ENCODE measurements at places on chromosomes 4 and X. TPM values are rescaled to one million over a fixed set of nuclear protein-coding genes. Genes with fewer than 3 reads are reported as not detected.

DNA sequence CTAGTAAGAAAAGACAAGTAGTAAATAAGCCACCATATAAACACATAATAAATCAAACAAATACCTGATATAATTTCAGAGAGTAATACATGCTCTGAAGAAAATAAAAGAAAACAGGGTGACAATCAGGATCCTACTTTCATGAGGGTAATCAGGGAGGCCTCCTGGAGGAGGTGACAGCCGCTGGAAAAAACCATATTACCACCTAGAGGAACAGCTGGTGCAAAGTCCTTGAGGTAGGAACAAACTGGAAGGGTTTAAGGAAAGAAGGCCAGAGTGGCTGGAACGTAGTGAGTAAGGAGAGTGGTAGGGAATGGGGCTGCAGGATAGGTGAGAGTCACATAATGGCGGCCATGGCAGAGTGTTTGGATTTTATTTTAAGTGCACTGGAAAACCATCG is 19.1 kb upstream of the PLAC1 start:
- DNase-seq = no peak

DNA sequence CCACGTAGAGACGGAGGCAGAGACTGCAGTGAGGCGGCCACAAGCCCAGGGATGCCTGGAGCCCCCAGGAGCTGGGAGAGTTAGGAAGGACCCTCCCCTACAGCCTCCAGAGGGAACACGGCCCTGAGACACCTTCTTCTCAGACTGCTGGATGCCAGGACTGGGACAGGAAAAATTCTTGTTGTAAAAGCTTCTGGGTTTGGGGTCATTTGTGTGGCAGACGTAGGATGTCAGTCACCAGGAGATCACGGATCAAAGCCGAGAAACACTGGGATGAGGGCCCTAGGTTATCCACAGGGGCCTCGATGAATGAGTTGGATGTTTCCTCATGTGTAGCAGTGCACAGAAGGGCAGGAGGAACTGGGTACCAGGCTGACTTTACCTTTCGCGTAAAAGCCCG is 163.7 kb downstream of the SHOX start:
- DNase-seq = no peak

GRCh38 chrX:72028701-72029470 is 102.8 kb downstream of the RTL5 start:
- DNase-seq = no peak

DNA sequence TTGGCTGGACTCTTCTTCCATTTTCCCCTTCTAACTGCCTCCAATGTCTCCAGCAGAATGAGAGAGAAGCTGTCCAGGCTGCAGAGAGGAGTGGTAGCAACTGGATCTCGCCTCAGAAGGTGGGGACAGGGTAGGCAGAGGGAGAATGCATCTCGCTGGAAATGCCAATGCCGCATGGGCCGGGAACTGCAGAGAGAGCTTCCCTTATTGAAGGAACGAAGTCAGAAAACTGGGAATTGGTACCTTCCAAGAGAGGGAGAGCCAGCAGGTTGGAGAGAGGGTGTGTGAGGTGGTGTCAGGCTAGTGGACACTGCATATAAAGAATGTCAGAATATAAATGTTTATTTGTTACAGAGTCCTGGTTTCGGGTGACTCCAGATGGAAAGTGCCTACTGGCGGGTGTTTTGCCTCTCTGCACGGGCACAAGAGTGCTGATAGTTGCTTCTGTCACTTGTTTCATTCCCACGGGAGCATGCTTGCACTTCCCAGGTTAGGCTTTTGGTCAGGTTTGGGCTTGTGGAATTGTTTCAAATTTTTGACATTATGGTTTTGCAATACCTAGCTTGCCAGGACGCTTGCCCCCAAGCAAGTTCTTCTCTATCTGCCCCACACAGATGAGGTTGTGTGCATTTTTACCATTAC is 156.8 kb upstream of the STS start:
- no peak for DNase-seq

DNA sequence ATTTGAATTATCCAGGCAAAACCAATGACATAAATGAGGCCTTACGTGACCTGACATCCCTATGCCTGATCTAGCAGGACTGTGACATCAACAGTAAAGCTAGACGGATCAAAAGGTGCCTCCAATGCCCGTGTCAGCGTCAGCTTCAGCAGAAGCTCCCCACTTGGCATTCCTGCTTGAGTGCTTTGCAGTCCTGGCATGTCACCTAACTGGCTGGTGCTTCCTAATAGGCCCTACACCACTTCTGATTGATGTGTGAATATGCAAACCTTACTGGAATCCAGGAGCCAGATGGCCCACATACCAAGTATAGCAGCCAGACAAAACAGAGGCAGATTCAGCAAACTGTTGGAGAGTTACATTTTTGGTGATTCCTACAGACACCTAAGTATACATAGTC is 224.2 kb downstream of the DMD start:
- no peak for DNase-seq

- DNase-seq = no peak
These were observed 163.5 kb upstream of the TLL1 start for GRCh38 chr4:165709516-165709915.

DNA sequence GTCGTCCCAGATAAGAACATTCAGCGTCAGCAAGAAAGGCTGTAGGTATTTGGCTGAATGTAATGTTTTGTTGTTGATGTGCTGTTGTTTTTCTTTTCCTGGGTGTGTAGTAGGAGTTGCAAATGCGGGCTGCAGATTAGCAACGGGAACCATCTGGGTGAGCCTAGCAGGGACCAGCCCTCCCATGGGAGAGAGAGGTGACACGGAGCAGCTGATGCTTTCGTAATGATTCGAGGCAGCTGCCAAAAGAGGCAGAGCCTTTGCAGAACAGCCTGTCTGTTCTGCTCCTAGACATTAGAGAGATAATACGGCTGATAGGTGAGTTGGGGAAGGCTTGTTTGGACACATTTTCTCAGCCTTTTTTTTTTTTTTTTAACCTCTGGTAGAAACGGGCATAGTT is 25.3 kb downstream of the ARSF start:
- no peak for DNase-seq

- DNase-seq = no peak
These were observed 23.0 kb upstream of the PDS5A start for GRCh38 chr4:40000711-40001110.

DNA sequence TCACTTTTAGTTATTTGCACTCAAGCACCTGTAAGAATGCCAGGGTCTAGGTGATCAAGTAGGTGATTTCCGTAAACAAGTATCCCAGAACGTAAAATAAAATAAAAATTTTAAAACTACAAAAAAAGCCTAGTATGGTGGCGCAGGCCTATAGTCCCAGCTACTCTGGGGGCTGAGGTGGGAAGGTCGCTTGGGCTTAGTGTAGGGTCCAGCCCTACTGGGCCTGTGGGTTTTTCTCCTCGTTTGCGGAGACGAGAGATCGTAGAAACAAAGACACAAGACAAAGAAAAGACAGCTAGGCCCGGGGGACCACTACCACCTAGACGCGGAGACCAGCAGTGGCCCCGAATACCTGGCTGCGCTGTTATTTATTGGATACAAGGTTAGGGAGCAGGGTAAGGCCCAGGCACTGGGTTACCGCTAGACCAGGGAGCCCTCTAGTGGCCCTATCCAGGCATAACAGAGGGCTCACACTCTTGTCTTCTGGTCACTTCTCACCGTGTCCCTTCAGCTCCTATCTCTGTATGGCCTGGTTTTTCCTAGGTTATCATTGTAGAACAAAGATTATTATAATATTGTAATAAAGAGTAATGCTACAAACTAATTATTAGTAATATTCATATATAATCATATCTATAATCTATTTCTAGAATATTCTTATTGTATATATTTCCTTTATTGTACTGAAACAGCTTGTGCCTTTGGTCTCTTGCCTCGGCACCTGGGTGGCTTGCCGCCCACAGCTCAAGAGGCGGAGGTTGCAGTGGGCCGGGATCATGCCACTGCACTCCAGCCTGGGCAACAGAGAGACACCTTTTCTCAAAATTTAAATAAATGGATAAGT is 38.4 kb downstream of the SAGE1 start:
- peak; percentile 15 for DNase-seq

DNA sequence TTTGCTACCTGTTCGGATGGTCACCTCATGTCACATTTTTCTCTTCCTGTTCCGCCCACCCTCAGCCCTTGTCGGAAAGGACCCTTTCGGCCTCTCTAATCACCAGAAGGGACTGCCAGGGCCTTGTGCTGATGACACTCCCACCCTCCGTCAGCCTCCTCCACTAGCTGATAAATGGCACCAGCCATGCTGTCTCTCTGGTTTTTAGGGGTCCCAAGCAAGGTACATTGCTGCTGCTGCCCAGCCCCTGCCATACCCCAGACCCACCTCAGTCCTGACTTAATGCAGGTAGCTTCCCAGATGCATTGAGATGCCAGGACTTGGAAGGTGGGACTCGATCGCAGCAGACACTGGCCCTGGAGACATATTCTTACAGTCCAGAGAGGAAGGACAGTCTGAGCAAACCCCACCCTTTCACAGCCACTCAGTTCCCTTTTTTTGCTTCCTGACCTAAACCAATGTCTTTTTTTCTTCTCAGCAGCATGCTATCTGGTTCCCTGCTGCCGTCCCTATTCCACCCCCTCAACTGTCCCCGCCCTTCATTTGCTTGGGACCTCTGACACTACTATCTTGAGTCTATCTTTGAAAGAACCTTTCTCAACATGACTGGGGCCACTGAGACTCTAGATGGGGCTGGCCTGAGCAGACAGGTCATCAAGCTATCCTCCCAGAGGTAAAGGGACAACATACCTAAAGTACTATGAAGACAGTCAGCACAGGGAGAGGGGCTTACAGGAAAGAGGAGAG is at the start of gene BTK:
Gene BTK (minus strand): TSS at position 397 of the 747 bp plus-strand sequence. CDS start 10,907 bp downstream, outside the sequence.
- DNase-seq = no peak

DNA sequence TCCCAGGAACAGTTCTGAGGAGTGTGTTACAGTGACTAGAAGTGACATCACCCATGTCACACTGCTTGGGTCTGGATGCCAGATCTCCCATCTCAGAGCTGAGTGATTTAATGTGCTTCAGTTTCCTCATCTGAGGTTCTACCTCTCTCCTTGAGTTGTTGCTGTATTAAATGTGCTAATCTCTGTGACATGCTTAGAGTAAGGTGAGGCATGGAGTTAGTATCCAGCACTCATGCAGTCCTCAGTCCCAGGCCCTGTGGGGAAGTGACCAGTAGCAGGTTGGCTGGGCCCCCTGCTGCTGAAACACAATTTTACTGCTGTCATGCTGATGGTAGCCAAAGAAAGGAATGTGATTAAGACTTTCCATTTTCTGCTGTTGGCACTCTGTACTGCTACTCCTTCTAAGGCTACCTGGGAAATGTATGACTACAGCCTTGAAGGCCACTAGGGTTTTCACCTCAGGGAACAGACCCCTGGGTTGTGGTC is 639.6 kb downstream of the MID1IP1 start:
- no peak for DNase-seq

- no peak for DNase-seq
These were observed 92.5 kb downstream of the GASK1B start for GRCh38 chr4:158080354-158080753.

GRCh38 chr4:113141901-113142346 is 92.5 kb downstream of the ANK2 start:
- peak; percentile 90 for DNase-seq

DNA sequence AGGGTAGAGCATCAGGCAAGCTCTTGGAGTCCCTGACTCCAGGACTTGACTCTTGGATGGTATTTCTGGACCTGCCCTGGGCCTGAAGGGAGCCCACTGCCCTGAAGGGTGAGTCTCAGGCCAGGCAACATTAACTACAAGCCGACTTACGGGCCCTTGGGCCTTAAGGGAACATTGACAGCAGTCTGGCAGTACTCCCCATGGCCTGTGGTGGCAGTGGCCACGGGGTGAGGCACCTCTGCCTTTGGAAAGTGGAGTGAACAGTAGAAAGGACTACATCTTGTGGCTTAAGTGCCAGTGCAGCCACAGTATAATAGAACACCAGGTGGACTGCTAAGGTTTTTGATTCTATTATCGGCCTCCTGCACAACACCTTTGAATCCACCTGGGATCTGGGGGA is 36.3 kb downstream of the SH3BGRL start:
- no peak for DNase-seq

DNA sequence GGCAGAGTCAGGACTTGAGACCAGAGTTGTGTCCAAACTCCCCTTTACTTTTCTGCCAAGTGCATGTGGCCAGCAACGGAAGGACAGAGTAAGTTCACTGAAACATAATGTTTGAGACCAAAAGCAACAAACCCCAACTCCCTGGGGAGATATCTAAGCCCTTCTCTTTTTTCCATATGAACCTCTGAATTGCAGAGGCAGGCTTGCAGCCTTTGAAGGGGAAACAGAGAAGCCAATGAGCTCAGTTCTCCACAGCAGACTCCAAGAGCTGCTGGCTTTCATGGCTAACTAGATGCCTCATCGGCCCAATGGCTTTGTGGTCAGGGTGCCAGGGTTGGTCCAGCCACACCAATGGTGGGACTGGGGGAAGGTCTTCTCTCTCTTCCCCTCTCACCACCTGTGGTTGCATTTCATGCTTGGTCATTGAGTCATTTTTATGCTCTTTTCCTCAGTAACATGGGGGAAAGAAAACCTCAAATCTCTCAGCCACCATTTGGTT is 34.0 kb downstream of the STARD8 start:
- DNase-seq = peak; percentile 85

DNA sequence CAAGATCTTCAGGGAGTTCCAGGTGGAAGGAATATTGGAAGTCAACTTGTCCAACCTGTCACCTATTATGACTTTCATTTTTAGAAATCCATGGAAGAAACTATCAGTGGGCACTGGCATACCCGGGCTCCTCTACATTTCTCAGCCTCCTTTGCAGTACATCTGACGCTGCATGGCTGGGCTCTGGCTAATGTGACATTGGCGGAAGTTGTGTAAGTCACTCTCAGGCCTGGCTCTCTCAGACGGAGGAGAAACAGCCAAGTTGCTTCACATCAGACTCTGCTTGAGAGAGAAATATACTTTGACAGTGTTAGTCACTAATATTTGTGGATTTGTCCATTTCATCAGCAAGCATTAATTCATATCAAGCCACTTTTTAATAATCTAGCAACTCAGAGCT is 4.5 kb downstream of the DCHS2 start:
- no peak for DNase-seq

DNA sequence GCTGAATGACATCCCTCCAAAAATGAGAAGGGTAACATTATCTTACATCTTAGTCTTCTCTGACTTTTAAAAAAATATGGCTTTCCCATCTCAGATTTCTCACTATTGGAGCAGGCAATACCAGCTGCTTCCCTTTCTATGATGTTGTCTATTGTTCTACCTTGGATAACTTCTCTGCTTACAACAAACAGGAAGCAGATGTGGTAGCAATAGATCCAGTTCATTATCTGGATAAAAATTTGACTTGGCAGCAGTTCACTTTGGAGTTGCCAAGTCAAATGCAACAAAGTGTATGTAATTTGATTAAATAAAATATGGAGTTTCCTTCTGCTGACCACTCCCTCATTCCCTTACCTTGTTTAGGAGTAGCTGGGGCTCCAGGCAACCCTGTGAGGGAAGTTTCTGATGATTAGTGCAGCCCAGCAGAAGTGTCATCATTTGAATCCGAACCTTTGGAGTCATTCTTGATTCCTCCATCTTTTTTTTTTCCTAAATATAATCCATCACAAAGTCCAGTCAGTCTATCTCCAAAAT is 72.0 kb upstream of the GPRIN3 start:
- DNase-seq = no peak

The ADH1C gene
- total RNA-seq = not detected

The CT47A1 gene
- total RNA-seq = not detected

The IL21 gene
- not detected for total RNA-seq

The GABRA4 gene
- total RNA-seq = not detected

The GAGE1 gene
- not detected for total RNA-seq

The CTSO gene
- 17.7 TPM for total RNA-seq
